ENCODE measurements at places on chromosomes 16 and 17.

DNA sequence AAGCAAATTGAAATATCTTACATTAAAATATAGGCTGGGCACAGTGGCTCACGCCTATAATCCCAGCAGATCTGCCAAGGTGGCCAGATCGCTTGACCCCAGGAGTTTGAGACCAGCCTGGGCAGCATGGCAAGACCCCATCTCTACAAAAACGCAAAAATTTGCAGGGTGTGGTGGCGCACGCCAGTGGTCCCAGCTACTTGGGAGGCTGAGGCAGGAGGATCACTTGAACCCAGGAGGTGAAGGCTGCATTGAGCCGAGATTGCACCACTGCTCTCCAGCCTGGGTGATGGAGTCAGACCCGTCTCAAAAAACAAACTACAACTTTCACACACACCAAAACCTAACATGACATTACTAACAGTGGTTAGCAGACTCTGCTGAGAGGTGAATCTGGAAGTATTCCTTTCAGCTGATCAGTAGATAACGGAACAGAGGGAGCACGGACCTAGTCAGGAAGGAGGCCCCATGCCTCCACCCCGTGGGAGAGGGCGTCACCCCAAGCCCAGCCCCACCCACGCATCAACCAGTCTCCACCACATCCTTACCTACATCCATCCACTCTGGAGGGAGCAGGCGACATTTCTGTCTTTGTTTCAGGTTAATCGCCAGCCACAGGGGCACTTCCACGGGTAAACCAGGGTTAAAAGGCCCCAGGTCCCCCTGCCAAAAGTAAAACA, 1.7 kb downstream of the GINS2 start:
- DNase-seq = no peak

GRCh38 chr16:47052666-47053640, 79.5 kb upstream of the DNAJA2 start:
- no peak for DNase-seq

DNA sequence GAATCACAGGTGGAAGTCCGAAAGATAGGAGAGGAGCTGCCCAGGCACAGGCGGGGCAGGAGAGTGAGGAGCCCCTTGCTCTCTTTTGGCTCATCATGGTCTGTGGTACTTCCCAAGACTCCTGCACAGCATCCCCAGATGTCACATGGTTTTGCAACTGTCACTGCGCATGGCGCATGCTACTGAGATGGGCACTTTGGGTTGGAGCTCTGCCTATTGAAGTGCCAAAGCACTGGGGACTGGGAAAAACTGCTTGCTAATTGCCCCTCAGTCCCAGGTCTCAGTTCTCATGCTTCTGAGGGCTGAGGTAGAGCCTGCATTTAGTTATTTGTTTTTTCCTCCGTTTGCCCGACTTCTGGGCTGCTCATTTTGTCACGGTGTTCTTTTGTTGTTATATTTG, 156.8 kb upstream of the CDH13 start:
- DNase-seq = peak; percentile 52

DNA sequence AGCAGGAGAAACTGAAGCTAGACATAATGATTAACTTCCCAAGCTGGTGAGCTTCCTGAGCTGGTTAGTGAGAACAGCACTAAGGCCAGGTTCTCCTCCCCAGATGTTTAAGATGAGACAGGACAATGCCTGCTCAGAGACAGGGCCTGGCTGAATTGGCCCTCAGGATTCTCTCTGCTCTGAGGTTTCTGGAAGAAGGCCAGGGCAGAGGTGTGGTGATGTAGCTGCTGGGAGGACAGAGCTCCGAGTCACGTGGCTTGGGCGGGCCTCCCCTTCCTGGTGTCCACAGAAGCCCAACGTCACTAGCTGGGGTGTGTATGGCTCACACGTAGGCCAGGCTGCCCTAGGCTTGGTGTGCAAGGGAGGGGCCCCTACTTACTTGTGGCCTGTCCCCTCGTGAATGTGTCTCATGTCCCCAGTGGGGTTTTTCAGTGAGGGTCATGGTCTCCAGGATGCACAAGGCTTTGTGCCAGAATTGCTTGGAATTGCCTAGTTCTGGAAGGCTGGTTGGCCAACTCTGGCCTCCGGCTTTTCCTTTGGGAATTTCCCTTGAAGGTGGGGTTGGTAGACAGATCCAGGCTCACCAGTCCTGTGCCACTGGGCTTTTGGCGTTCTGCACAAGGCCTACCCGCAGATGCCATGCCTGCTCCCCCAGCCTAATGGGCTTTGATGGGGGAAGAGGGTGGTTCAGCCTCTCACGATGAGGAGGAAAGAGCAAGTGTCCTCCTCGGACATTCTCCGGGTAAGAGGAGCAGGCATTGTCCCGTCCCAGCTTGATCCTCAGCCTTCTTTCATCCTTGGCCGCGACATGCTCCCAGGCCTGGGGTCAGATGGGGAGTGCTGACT, 3.4 kb downstream of the NOD2 start:
- no peak for DNase-seq

DNA sequence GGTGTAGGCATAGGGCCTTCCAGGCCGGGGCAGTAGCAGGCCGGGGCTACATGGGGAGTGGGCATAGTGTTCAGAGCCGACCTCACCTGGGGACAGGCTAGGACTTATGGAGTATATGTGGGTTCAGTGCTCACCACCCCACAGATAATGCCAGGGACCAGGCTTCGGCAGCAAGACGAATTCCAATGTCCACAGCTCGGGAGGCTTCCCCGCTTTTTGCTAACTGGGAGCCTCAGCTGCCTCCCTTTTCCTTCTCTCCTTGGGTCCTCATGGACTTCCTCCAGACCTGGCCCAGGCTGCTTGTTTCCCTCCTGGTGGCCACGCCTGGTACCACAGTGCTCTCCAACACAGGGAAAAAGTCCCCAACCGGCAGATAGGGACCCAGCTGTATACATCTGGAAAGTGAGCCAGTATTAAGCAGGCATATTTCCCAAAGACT, 20.1 kb upstream of the SLC46A1 start:
- no peak for DNase-seq

GRCh38 chr16:68197250-68197649, 38.7 kb downstream of the ESRP2 start:
- DNase-seq = no peak

- DNase-seq = no peak
These were observed 8.1 kb downstream of the NFE2L1 start for GRCh38 chr17:48056246-48056745.

DNA sequence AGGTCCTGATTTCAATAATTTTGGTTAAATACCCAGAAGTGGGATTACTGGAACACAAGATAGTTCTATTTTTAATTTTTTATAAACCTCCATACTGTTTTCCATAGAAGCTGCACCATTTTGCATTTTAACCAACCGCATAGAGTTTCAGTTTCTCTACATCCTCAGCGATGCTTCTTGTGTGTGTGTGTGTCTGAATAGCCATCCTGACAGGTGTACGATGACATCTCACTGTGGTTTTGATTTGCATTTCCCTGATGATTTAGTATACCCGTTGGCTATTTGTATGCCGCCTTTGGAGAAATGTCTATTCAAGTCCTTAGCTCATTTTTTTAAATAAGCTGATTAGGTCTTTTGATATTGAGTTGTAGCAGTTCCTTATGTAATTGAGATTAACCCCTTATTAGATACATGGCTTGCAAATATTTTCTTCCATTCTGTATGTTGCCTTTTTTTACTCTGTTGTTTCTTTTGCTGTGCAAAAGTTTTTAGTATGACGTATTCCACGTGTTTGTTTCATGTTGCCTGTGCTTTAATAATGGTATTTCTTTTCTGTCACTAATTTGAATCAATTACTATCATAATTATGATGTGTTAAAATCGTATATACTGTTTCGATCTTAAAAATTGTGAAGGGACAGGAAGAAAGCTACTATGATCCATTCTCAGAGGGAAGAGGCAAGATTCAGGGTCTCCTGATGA, 227.2 kb upstream of the MON1B start:
- no peak for DNase-seq

GRCh38 chr17:36675786-36676185, 74.4 kb downstream of the MRM1 start:
- no peak for DNase-seq

DNA sequence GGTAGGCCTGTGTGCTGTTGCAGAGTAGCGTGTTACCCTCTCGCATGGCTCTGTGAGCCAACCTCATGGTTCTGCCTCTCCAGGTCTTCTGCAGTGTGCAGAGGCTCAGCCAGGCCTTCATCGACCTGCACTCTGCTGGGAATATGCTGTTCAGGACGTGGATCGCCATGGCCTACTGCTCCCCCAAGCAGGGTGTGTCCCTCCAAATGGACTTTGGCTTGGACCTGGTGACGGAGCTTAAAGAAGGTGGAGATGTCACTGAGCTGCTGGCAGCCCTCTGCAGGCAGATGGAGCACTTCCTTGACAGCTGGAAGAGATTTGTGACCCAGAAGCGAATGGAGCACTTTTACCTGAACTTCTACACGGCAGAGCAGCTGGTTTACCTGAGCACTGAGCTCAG, 75.8 kb upstream of the ENDOV start:
- DNase-seq = no peak

GRCh38 chr17:57902800-57903759, 52.1 kb downstream of the CUEDC1 start:
- peak; percentile 71 for DNase-seq

DNA sequence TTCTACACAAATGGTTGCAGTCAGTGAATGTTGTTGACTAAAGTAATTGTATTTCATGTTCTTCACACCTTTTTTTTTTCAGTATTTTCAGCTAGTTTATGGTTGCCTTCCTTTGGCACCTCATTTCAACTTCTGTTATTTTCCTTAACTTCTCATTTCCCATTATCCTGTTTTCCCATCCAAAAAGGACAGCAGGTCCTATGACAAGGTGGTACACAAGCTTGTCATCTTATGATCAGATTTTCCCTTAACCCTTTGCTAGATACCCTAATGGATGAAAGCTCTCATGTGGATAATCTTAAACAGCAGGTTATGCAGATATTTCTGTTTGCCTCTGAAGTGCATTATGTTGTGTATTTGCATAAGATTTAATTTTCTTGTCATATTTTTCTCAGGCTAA, 7.1 kb upstream of the ASIC2 start:
- DNase-seq = no peak

DNA sequence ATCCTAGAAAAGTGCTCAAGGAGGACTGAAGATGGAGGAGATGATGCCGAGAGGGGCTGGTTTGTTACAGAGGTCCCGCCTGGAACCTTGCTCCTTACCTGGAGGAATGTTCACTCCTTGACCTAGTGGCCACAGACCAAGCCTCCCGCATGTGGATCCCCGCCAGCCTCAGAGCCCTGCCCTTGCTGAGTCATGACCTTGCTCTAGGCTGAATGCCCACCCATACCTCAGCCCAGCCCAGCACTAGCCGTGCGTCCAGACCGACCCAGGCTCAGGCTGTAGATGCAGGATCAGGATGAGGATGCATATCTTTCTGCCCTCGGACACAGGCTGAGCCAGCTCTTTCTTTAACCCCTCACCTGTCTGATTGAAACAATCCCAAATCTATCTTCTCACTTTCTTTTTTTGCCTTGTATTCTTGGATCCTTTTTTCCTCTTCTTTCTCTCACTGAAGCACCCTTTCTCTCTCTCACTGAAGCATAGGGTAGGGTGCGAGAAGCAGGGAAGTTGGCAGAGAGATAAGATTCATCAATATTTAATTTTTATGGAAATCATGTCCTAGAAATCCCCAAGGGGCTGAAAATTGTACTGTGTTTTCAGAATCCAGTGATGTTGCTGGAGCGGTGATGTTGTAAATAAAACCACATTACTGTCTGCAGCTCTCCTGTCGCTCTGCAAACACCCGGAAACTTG, 34.9 kb downstream of the WSCD1 start:
- peak; percentile 59 for DNase-seq

- DNase-seq = peak; percentile 99
These were observed 10.9 kb downstream of the ADGRG1 start for GRCh38 chr16:57639172-57639887.

GRCh38 chr16:48076455-48077012, 79.3 kb downstream of the ABCC12 start:
- DNase-seq = no peak

GRCh38 chr17:60392845-60393702, 1.1 kb upstream of the USP32 start:
- DNase-seq = peak; percentile 19

Measured in brain (organoid and tissue), 16 donors.